ENCODE measurements at places on chromosomes 11 and 22.

DNA sequence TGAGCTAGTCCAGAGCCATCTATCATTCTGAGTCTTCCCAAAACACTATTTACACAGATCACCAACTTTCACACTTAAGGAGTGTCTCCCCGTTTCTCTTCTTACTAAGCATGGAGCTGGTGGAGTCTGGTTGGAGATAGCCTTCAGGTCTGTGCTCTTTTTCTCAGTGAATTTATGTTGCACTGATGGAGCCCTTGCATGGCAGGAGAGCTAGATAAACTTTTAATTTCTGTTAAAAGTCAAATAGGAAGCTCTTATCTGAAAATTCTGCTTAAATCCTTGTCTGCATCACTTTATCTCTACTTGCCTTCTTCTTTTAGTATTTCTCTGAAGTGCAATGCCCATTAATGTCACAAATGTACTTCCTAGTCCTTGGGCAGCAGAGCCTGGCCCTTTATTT, 63.4 kb downstream of the ST3GAL4 start:
- DNase-seq, result no peak

- DNase-seq, result no peak
Observed at GRCh38 chr22:24043958-24044357, 32.9 kb downstream of the CABIN1 start.

GRCh38 chr11:66317322-66317722, 478 bp upstream of the CD248 start:
- DNase-seq, result no peak

DNA sequence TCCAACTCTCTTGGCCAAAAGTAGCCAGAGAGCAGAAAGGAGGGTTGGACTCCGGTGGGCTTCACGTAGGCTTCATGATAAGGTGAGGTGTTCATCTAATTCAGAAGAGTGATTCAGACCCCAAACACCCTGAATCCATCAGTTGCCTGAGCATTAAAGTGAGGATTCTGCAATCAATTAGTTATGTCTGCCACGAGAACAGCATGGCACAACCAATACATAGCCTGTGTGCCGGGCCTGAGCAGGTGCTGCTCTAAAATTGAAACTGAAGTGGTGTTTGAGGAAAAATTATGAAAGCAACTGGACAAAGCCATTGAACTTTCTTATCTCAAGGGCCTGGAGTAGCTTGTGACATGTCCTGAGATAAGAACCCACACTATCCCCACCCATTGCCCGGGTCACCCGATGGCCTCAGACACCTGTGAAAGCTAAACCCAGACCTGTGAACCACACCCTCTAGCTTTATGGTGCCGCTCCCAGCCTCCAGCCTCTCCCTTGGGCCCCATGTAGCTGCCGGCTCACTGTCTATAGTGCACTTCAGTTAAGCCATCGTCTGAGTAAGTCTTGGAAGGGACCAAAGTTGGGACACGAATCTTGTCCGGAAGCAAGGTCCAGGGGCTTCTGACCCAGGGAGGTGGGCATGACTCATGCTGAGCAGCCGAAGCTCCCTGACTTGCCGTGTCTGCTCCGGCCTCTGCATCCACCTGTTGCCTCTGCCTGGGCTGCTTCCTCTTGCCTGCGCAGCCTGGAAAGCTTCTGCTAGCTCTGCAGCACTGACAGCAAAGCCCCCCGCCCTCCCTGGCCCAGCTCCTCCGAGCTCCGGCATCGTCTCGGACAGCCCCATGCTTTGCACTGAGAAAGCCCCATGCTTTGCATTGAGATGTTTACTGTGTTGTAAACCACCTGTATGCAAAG, 5.7 kb upstream of the MYEOV start:
- no peak for DNase-seq

DNA sequence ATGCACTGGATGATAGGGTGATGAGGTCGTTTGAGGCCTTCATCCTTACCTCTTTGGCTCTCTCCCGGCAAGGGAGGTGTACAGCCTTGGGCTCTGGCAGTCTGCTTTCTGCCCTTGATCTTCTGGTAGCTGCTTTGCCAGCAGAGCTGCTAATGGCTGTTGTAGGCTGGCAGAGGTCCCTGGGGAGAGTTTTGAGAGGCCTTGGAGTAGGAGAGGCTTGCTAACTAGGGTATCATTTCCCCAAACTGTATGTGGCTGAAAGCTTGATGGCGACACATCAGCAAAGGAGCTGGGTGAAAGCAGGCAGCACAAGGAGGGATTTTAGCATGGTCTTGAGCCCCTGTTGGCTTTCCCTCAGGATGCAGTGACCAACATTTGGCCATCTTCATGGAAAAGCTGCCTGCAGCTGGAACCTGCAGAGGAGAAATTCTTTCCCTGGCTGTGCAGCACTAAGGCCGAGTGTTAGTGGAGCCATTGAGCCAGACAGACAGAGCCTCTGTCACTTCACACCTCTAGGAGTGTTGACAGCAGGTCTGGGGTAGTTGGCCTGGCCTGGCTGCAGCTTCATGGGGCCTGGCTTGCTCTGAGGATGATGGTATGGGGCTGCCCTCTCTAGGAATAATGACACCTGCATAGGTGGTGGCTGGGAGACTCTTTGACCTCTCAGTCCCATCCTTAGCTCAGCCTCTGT, 3.5 kb upstream of the AMPD3 start:
- DNase-seq, result no peak

GRCh38 chr22:16776080-16776479, 49.1 kb downstream of the XKR3 start:
- no peak for DNase-seq

DNA sequence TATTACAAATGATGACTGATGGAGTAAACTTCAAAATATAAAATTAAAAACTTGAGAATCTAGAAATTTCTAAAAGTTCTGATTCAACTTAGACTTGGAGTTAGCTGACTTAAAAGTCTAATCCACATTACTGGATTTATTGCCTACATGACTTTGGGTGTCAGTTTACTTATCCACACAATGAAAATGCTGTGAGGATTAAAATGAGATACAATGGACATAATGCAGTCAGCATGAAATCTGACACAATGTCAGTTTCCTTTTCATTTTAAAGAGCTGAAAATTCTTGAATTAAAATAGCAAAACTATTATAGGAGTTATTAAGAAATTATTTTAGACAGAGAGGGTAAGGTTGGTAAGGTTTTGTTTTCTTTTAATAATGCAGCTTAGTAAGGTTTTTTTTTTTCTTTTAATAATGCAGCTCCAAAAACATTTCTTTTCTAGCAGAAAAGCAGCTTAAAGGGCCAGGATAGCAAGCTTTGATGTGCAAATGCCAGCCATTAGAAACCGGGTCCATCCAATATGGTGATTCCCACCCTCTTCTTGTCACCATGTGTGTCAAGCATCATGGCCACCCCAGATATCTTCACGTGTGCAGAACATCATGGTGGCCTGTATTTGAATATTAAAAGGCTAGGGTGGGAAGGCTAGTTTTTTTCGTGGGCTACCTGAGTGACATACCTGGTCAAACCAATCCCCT, 18.9 kb downstream of the APIP start:
- no peak for DNase-seq
